Stimulated activated CD4-positive, alpha-beta T cell treated with anti-CD3 and anti-CD28 coated beads, TNF-alpha, amount 100 ng/mL, for 4 hours (primary cell): ENCODE measurements at places on chromosomes 12 and 14.
A peak's percentile ranks its signal among the peaks of the same experiment; 100 is the strongest.

DNA sequence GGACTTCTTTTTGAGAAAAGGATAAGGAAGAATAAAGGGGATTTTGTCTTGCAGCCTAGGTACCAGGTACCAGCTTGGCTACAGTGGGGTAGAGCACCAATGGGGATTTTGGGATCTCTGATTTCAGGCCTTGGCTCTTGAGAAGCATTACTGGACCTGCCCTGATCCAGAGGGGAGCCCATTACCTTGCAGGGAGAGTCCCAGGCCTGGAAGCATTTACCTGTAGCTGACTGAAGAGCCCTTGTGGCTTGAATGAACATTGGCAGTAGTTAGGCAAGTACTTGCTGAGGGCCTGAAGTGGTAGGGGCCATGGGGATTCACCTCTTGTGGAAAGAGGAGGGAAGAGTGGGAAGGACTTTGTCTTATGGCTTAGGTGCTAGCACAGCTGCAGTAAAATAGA, 308.2 kb upstream of the FBXO33 start:
- no peak for DNase-seq

DNA sequence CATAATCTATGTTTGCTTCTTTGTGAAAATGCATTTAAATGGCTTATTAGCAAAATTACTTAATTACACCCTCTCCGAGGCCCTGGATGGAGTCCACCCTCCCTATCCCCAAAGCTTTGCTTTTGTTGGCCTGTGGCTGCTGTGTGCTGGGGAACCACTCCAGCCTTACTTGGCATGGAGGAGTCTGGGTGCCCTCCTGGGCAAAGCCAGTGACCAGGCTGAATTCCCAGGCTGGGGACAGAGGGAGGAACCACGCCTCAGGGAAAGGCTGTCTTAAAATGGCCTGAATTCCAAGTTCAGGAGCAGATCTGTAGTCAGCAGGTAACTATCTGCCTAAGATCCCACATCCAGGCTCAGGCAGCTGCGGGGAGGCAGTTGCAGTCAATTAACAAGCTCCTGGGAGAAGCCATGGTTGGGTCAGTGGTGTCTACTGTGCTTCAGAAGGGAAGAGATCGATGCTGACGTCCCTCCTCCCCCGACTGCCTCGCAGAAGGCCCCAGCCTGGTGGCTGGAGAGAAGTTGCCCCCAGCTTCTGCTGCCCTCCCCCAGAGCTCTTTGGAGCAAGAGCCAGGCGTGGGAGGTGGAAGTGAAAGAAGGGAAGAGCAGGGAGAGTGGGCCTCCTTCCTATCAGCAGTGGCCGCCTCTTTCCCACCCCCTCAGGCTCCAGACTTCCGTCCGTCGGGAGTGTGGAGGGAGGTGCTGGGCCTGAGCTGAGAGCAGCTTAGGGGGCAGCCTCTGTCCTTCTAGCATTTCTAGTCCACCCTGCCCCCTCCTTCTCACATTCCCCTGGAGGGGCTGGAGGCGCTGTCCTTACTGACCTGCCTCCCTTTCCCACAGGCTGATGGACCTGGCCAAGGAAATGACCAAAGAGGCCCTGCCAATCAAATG, 11.3 kb downstream of the VASH1 start:
- DNase-seq: no peak

DNA sequence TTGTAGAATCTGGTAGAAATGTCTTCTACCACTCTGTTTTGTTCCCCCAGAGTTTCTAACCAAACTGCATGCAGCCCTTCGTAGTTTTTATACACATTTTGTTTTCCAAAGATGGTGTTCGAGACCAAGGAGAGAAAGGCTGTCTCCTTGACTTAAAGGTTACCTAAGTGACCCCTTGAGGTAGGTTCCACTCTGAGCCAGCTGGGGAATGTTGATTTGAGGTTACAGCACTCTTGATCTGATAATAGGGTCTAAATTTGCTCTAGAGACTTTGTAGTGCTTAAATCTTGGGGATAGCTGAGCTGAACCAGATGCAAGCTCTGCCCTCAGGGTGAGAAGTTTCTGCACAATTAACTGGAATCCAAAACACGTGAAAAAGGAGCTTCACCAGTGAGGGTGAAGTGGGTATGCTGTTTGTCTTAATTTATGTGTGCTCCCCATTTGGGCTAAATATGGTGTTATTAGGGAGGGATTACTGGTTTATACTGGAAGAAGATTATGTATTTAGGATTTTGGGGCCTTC, 3.1 kb downstream of the TMBIM6 start:
- DNase-seq: no peak

- DNase-seq: no peak
These were observed 342.7 kb downstream of the CACNA1C start for GRCh38 chr12:2395354-2395977.

DNA sequence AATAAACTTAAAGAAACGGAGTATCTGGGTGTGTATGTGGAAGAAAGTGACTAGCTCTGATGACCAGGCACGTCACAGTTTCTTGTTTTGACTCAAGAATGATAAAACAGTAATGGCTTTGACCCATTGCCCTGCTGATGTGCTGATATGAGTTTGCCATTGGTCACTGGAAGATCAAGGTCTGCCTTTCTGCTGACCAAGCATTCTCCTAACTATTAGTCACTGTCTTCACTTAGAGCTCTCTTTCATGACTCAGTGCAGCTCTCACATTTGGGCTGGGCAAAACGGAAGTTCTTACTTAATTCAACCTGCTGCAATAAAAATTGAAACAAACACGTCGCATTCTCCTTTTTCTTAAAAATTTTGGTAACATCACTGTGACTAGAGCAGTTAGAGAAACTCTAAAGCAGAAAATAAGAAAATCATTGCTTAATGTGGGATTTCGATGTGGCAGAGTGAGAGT, 366.7 kb downstream of the BTG1 start:
- DNase-seq: peak; percentile 29

DNA sequence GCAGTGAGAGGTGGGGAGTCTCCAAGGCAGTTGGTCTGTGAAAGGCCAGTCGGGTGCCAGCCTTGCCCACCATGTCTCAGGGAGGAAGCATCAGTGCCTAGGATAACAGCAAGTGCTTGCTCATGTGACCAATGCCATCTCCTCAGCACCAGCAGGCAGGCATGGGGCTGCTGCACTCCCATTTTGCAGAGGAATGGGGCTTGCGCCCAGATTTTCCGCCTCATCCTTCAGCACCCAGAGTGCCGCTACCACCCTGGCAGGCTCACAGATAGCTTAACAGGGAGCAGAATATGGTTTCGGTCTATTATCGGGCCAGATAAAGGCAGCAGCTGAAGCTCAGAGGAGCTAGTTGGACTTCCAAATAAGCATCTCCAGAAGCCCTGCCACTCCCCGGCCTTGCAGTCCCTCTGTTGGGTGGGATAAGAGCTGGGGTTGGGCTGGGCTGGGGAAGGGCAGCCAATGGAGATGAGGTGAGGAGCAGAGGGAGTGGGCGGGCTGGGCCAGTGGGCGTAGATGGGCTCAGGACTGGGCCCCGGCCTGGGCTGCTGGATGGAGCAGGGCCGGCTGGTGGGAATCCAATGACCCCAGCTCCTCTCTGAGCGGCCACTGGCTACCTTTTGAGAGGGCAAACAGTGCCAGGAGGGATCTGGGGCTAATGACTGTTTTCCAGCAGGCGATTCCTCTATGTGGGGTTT, 8.4 kb upstream of the KRT80 start:
- no peak for DNase-seq

GRCh38 chr12:90585640-90586304, 369.2 kb downstream of the CCER1 start:
- DNase-seq: no peak

GRCh38 chr12:100842156-100842555, 47.6 kb downstream of the ANO4 start:
- no peak for DNase-seq

GRCh38 chr14:74858022-74858421, 17.9 kb downstream of the PROX2 start:
- DNase-seq: no peak

GRCh38 chr12:74847169-74847568, 309.5 kb downstream of the ATXN7L3B start:
- no peak for DNase-seq

- no peak for DNase-seq
These were observed 110.0 kb upstream of the RESF1 start for GRCh38 chr12:31849090-31849687.

GRCh38 chr12:5220835-5221234, 177.2 kb downstream of the KCNA5 start:
- DNase-seq: no peak

DNA sequence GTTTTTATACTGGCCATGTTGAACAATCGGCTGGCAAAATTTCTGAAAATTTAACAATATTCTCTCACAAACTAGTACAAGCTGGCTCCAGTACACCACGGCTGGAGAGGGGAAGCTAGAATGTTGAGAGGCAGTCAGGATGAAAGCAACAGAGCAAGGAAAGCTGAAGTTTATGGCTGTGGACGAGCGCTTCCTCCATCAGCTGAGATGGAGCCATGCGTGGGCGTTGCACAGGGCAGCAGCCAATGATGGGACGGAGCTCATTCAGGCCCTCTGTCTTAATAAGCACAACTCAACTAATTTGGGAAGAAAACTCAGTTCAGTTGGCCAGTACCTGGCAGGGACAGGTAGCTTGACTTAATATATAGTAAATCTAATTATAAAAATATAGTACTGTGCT, 14.1 kb upstream of the DCP1B start:
- DNase-seq: no peak

GRCh38 chr12:26126340-26127284, 1.8 kb upstream of the BHLHE41 start:
- no peak for DNase-seq

DNA sequence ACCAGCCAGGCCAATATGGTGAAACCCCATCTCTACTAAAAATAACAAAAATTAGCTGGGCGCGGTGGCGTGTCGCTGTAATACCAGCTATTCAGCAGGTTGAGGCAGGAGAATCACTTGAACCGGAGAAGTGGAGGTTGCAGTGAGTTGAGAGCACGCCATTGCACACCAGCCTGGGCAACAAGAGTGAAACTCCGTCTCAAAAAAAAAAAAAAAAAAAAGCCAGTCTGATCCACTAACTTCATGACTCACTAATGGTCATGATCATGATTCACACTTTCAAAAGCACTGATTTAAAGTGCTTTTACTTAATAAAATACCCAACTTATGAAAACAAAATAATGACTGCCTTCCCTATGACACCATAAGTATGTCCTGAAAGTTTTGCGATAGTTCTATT, 38.4 kb upstream of the CPM start:
- DNase-seq: no peak

GRCh38 chr14:73244541-73245290, 7.4 kb downstream of the PAPLN start:
- DNase-seq: no peak

- peak; percentile 13 for DNase-seq
These were observed at the start of gene GAS2L3 for GRCh38 chr12:100573292-100574186. Gene GAS2L3 (plus strand): TSS chr12:100573684. CDS start chr12:100594905, 21,221 bp downstream.

GRCh38 chr14:35374263-35374712, 30.3 kb downstream of the NFKBIA start:
- DNase-seq: no peak

- no peak for DNase-seq
These were observed 1.8 kb upstream of the SPPL3 start for GRCh38 chr12:120905856-120906384.

DNA sequence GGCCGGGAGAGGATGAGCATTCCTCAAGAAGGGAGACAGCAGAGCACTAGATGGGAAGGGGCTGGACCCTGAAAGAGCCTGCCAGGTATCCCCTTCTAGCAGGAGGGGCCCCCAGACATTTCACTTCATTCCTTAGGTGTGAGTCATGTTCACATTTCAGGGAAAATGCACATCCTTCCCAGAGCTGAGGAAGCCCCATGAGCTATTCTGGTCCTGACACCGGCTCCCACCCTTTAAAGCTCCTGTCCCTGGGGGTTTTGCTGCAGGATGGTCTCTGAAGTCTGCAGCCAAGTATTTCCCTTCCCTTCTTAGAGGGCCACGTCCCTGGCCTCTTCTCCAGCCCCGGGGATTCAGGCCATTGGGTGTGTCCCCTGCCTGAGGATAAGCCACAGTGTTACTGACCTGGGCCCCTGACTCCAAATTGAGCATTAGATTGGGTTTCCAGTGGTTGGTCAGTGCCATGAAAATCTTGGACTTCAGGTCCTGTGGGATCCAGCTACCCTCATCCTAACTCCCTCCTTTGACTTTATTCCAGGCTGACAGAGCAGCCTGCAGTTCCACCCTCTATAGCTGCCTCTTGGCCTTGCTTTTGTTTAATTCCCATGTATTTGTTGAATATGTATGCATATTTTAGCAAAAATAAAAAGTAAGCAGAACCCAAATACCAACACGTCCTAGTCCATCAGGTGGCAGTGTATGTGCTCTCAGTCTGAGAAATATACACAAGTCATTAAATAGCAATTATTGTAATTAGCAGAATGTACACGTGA, 267.1 kb downstream of the CACNA1C start:
- no peak for DNase-seq

GRCh38 chr12:13374793-13375192, 178.3 kb downstream of the EMP1 start:
- DNase-seq: no peak

DNA sequence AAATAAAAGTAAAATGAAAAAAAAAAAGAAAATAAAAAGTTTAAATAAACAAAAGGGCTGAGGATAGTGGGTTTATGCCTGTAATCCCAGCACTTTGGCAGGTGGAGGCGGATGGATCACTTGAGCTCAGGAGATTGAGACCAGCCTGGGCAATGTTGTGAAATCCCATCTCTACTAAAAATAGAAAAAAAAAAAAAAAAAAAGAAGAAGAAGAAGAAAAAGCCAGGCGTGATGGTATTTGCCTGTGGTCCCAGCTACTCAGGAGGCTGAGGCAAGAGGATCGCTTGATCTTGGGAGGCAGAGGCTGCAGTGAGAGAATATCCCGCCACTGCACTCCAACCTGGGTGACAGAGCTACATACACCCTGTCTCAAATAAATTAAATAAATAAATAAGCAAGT, 3.9 kb downstream of the TAOK3 start:
- no peak for DNase-seq

GRCh38 chr12:54974279-54974678, 10.3 kb downstream of the TESPA1 start:
- no peak for DNase-seq

DNA sequence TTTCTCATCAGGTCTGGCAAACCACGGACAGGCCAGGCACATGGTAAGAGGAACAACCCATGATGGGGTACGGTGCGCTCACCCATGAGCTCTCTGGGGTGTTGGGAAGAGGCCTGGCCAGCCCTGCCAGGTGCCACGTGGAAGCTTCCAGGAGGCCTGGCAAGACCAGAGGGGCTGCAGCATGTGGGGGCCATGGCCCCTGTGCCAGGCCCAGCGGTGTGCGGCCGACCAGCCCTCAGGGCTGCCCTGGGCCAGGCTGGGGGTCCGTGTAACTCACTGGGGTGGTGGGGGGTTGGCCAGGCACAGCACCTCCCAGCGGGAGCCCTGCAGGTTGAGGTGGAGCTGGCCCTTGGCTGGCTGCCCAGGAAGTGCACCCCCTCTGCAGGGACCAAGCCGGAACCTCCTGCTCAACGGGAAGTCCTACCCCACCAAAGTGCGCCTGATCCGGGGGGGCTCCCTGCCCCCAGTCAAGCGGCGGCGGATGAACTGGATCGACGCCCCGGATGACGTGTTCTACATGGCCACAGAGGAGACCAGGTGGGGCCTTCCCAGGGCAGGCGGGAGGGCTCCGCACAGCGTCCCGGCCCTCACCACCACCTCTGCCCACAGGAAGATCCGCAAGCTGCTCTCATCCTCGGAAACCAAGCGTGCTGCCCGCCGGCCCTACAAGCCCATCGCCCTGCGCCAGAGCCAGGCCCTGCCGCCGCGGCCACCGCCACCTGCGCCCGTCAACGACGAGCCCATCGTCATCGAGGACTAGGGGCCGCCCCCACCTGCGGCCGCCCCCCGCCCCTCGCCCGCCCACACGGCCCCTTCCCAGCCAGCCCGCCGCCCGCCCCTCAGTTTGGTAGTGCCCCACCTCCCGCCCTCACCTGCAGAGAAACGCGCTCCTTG, 4.9 kb upstream of the CRIP2 start:
- DNase-seq: no peak

- no peak for DNase-seq
These were observed 363.1 kb downstream of the LRIG3 start for GRCh38 chr12:58557171-58557570.
